Right atrium auricular region (tissue), 2 donors: ENCODE measurements at places on chromosomes 3 and 15. TPM values are rescaled to one million over a fixed set of nuclear protein-coding genes. Genes with fewer than 3 reads are reported as not detected.

The LYZL4 gene
- not detected for total RNA-seq

The PLSCR2 gene
- total RNA-seq = not detected

DNA sequence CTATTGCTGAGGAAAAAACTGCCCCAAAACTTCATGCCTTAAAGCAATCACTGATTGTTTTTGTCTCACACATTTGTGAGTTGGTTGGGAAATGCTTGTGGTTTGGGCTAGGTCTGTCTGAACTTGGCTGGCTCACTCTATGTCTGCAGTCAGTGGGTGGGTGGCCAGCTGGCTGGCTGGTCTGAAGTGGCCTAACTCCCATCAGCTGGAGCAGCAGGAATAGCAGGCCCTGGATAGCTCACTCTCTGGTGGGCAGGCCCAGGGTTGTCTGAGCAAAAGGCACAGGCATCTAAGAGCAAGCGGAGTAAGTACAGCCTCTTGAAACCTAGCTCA is 37.7 kb upstream of the PRR20G start:
- no peak overlapping the region for H3K27ac ChIP-seq
- no peaks in the 10 kb centered on the region for H3K27me3 ChIP-seq
- H3K4me3 ChIP-seq = no peak overlapping the region
- H3K36me3 ChIP-seq = no peaks in the 10 kb centered on the region
- H3K4me1 ChIP-seq = no peaks in the 10 kb centered on the region

DNA sequence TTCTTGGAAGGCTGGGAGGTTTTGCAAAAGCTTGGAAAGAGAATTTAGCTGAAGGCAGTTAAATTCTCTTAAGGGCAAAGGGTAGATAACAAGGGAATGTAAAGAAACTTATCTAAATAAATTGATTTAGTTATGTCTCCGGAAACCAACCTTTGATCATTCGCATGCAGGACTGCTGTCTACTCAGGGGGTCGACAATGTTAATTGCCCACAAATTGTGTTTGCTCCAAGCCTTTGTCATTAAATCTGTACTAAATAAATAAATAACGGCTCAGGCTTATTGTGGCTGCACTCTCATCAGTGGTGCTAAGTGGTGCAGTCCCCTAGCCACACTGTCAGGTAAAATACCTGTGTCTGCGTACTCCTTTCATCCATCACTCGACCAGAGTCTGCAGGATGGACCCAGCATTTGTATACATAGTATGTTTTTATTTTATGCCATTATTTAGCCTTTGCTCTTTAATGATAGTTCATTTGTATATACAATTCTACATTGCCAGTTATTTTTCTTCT is 497.4 kb upstream of the RASGRP1 start:
- no peak for DNase-seq
- no peaks in the 10 kb centered on the region for H3K36me3 ChIP-seq
- no peaks in the 10 kb centered on the region for H3K27me3 ChIP-seq
- H3K4me1 ChIP-seq = no peaks in the 10 kb centered on the region
- H3K4me3 ChIP-seq = no peak overlapping the region
- no peak overlapping the region for H3K27ac ChIP-seq

The WDR93 gene
- 0.20 TPM for total RNA-seq

DNA sequence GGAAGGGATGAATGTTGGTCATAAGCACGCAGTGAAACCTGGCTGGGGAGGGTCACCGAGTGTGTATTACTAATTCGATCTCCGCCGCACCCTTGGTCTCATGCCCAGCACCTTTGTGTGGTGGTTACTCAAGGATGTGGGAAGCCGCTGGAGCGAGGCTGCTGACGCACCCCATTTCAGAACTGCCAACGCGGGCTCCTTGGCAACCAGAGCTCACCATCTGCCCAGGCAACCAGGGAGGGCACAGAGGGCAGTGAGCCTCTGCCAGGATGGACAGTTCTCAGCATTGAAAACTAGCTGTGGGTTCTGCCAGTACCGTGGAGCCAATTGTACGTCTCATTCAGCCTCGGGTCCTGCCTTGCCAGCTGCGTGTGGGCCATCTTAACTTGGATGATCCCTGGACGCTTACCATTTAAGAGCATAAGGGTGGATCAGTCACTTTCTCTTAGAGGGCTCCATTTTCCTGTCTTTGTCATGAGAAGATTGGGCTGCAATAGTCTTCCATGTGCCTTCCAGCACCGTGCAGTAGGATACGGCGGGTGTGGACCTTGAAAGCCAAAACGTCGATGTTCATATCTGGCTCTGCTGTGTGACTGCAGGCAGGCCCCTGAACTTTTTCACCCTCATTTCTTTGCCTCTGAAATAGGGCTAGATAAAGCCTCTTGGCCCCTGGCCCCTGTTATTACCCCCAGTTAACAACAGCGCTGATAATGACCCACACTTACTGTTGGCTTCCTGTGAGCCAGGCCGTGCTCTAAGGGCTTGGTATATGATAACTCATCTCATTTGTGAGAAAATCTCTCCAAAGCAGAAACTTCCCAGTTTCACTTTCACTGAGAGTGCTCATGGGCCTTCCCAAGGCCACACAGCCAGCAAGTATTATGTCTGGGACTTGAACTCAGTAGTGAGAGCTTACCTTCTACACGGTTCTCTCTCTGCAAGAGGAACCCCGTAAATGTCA is 238.8 kb downstream of the OPA1 start:
- H3K27me3 ChIP-seq = no peaks in the 10 kb centered on the region
- H3K27ac ChIP-seq = no peak overlapping the region
- no peaks in the 10 kb centered on the region for H3K4me1 ChIP-seq
- DNase-seq = no peak
- no peaks in the 10 kb centered on the region for H3K36me3 ChIP-seq

- peak; percentile 73 for DNase-seq
- H3K27me3 ChIP-seq = no peaks in the 10 kb centered on the region
- H3K36me3 ChIP-seq = no peaks in the 10 kb centered on the region
- no peaks in the 10 kb centered on the region for H3K4me1 ChIP-seq
- no peak overlapping the region for H3K27ac ChIP-seq
- H3K4me3 ChIP-seq = no peak overlapping the region
These were observed 357.8 kb upstream of the TBL1XR1 start for GRCh38 chr3:177554895-177555759.

The AP3B2 gene
- not detected for total RNA-seq

DNA sequence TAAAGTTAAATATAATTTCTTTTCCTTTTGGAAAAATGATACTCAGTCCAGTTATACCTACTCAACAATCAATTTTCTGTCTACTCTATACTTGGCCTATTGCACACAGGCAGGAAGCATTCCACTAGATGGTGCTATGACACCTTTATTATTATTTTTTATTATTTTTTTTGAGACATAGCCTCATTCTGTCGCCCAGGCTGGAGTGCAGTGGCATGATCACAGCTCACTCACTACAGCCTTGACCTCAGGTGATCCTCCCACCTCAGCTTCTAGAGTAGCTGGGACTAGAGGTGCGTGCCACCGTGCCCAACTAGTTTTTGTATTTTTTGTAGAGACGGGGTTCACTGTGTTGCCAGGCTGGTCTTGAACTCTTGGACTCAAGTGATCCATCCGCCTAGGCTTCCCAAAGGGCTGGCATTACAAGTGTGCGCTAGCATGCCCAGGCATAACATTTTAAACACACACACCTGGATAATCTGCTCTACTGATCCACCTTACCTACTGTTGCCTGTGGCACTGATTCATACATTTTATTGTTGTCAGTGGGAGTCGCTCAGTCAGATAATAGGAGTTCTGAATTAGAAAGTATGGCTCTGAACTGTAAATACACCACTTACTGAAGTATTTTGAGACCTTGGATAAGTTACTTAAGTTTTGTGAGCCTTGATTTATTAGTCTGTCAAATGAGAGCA is 56.2 kb downstream of the EIF3J start:
- peaks cover 92% of the 10 kb centered on the region for H3K36me3 ChIP-seq
- H3K4me3 ChIP-seq = no peak overlapping the region
- no peak overlapping the region for H3K27ac ChIP-seq
- H3K4me1 ChIP-seq = no peaks in the 10 kb centered on the region
- H3K27me3 ChIP-seq = no peaks in the 10 kb centered on the region
- no peak for DNase-seq

- no peak overlapping the region for H3K27ac ChIP-seq
- H3K4me3 ChIP-seq = no peak overlapping the region
- no peaks in the 10 kb centered on the region for H3K36me3 ChIP-seq
These were observed 641.6 kb upstream of the TBL1XR1 start for GRCh38 chr3:177838766-177839350.

The FANCD2OS gene
- not detected for total RNA-seq

The VGLL4 gene
- total RNA-seq = 64.6 TPM

The FRMD4B gene
- total RNA-seq = 30.6 TPM

GRCh38 chr3:2452249-2452648 is 353.6 kb downstream of the CNTN4 start:
- no peak overlapping the region for H3K4me3 ChIP-seq
- no peak for DNase-seq
- H3K27me3 ChIP-seq = no peaks in the 10 kb centered on the region
- no peaks in the 10 kb centered on the region for H3K36me3 ChIP-seq
